SK-N-DZ (cell line): ENCODE measurements at places on chromosomes 7 and 10.

GRCh38 chr7:133207687-133208086 lies 45.2 kb upstream of the EXOC4 start:
- no peak for DNase-seq

GRCh38 chr10:35572583-35572982 lies 32.6 kb upstream of the GJD4 start:
- no peak for DNase-seq

DNA sequence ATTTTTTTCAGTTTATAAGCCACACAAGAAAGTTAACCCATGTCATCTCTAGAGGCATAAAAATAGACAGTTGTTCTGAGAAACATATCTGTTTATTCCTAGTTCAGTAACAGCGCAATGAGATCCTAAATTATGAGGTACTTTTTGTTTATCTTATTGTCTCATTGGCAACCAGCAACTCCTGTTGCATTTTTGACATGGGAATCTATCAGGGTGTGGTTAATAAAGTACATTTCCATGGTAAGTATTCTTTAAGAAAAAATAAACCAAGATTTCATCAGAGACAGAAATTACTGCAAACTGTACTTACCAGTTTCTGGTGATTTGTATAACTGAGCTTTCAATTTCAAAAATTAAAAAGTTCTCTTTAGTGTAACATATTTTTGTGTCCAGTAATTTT lies 9.0 kb downstream of the FAS start:
- DNase-seq: no peak

DNA sequence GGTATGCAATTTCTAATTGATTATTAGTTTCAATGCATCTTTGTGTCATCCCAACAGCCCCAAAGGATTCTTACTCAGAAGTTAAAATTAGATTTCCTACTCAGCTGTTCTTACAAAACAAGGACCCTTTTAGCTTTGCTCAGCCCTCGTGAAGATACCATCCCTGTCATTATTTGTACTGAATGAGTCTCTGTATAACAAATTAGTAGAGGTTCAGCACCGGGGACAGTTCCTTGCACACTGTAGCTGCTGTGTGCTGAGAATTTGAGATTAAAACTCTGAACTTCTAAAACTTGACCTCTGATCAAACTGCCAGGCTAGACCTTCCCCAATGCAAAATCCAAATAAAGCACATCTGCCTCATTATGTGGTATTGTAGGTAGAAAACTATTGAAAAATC lies 299.1 kb downstream of the LHFPL3 start:
- no peak for DNase-seq

DNA sequence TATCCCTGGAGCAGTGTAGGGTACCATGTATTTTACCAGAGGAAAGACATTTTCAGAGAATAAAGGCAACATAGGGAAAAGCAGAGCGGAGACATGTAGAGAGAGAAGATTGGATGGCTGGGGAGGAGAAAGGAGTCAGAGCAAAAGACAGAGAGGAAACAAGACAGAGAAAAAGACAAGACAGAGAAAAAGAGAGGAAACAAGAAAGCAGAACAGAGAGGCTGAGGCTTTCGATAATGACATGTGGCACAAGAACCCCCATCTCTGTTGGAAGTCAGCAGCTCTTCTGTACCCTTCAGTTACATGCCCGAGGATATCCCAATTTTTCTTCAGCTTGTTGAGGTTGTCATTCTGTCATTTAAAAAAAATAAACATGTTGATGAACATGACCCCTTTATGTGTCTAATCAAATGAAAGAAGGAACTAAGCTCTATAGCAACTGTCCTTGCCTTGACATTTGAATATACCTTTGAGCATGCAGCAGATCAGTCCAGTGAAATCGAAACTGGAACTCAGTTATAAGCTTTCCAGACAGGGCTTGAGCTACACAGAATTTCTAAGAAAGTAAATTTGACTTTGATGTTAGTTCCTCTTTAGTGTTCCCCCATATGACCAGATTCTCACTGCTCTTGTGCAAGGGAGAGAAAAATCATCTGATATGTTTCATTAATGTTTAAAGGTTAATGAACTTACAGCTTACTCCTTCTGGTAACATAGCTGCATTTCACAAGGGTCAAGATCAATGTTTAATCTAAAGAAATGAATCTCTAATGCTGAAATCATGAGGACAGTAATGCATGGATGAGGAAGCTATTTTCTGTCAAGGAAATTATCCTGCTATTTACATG lies 75.1 kb upstream of the SP4 start:
- DNase-seq: no peak

DNA sequence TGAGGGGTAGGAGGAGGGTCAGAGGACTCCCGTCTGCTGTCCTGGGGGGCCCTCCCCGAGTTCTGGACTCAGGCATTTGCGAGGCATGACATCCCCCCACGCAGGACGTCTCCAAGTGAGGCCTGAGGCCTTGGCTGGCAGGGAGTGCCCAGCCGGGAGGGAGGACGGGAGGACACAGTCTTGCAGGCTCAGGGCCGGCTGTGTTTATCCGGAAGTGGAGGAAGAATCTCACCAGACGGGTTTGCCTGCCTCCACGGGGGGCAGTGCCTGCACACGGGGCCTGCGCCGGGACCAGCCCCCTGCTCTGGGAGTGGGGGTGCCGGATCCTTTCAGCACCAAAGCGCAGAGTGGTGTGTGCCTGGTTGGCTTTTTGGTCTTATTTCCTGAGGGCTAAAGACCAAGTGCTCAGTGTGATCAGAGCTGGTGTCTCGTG lies 10.9 kb downstream of the PWWP2B start:
- no peak for DNase-seq

- DNase-seq: no peak
These were observed 134.9 kb upstream of the CACNA2D1 start for GRCh38 chr7:82578430-82578829.

GRCh38 chr10:21831986-21832820 lies 171.3 kb downstream of the DNAJC1 start:
- DNase-seq: no peak

GRCh38 chr10:133307776-133308420 lies 774 bp downstream of the TUBGCP2 start:
- DNase-seq: peak; percentile 73

DNA sequence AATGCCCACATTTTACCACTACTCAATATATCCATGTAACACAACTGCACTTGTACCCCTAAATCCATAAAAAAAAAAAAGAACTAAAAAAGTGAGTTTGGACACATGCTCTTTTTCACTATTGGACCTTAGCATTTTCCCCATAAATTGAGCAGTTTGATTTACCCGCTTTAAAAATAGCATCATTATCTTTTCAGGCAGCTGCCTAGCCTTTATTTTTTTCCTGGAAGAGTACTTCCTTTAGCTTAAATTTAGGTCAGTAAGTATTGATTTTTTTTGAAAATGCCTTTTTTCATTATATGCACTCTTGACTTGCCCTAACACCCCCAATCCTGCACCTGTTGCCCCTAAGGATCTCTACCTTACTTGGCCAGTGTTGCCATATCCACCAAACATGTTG lies 5.3 kb upstream of the NT5C3A start:
- DNase-seq: no peak

DNA sequence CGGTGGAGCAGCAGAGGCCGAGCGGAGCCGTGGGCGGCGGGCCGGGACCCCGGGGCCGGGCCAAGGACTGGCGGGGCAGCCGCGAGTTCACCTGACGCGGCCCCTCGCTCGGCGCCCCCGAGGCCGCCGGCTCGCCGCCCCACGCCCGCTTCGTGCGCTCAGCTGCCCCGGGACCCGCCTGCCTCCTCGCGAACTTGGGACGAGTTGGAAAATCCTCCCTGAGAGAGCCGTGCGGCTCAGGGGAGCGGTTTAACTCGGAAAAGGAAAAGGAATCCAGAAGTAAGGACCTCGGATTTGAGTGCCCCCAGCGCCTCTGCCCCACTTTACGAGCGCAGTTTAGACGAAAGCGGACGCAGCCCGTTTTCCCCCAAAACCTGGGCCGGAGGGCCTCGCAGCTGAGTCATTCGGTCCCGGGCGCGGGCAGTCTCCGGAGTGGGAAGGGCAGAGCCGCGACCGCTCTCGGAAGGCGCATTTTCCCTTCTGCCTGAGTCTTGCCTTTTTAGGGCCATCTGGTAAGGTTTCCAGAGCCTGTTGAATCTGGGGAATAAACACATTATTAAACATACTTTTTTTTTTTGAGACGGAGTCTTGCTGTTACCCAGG lies 744 bp downstream of the CREM start:
- peak; percentile 13 for DNase-seq

DNA sequence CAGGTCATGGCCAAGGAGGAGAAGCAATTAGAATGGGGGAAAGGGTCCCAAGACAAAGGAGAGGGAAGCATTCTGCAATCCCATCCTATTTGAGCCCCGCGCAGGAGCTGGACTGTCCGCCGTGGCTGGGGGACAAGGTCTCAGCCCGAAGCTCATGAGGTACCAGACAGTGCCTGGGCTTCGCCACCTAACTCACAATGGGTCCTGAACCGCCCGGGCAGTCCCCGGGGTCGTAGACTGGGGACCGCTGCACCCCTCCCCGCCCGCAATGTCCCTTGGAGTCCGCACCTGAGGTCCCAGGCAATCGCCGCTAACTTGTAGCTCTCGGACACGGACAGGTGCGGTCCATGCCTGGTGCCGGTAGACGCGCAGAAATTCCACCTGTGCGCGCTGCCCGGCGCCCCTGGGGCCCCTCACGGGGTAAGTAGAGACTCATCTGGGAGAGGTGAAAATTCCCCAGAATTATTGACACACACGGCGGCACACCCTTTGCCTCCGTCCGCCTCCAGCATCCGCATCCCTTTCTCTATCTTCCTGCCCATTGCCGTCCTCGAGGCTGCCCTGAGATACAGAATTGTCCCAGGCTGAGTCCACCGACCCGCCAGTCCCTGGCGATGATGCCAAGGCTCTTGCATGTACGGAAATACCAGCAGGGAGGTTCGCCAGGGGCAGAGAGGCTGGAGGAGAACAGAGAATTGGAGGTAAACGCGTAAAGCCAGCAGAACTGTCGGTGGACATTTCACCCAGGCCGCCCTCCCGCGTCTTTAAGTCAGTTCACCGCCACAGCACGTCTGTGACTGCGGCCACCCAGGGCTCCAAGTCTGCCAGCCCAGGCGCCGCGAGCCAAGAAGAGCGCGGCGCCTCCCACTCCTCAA lies 1.8 kb downstream of the CHRM2 start:
- no peak for DNase-seq

DNA sequence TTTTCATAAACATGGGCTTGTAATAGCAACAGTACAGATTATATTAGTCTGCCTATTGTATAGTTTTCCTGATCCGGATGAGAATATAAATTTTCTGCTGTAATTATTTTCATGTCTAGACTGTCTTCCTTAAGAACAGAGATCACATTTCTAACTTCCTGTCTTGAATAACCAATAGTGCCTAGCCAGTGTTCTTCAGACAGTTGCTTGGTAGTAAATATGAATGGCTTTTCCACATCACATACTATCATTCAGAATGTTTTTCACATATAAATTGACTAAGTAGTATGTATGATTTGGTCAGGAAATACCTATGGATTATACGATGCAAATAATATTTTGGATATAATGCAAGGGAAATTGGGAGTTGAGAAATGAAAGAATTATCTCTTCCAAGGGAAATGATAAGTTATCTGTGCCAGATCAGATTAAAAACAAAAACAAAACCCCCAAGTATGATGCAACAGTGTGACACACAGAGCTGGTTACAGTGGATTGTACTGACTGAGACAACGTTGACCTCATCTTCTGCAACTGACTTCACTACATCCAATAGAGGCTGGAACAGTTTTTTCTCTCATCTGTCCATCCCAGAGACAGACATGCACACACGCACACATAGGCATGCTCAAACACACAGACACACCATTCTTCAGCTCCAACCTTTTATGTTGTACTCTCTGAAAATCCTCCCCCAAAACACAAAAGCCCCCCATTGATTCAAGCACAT lies 16.4 kb downstream of the ITGA8 start:
- no peak for DNase-seq

DNA sequence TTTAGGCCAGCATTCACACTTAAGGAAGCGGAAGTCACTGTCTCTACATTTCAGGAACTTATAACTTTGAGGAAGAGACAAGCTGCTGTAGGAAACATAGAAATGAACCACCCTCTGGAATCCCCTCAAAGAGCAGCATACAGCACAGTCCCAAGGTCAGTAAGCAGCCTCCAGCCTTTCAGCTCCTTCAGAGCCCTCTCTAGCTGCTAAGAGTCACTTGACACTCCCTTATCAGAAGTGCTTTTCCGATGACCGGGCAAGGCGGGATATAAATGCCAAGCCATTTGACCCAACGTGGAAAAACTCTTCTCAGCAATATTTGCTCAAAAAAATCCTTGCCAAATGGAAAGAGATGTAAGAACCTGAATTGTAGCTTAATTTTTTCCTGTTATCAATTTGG lies 1284.3 kb downstream of the XPNPEP1 start:
- no peak for DNase-seq

GRCh38 chr7:133401225-133401624 lies 148.3 kb downstream of the EXOC4 start:
- DNase-seq: no peak

GRCh38 chr7:158268816-158269535 lies 318.6 kb downstream of the PTPRN2 start:
- no peak for DNase-seq

DNA sequence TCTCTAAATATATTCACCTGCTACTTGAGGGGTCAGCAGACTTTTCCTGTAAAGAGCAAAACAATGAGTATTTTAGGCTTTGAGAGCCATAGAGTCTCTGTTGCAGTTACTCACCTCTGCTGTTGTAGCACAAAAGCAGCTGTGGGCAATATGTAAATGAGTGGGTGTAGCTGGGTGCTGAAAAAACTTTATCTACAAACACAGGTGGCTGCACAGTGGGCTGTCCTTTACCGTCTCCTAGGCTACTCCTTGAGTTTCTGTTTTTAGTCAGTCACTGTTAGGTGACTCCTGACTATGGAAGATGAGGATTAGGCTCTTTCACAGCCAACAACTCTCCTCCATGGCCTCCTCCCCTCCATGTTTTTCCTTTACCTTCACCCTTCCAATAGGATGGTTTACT lies 286.1 kb upstream of the C7orf33 start:
- DNase-seq: no peak

GRCh38 chr7:90666186-90666585 lies 70.1 kb downstream of the CDK14 start:
- no peak for DNase-seq

GRCh38 chr10:78177491-78178185 lies 144.0 kb downstream of the RPS24 start:
- no peak for DNase-seq

DNA sequence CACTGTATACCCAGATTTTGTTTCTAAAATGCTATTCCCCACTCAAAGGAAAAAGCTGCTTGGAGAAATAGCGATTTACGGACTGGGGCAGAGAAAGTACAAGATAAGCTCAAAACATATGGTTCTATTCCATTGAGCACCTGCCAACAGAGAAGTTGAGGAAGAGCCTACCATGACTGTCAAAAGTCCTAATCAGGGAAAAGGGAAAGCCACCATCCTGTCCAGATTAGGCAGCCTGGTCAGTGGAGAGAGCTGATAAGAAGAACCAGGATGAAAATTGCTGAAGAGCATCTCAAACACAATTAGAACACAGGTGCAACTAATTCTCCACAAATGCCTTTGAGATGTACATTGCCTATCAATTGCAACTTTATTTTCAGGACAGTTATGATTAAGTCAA lies 104.1 kb downstream of the MYOF start:
- DNase-seq: no peak
